Stimulated activated CD4-positive, alpha-beta T cell treated with anti-CD3 and anti-CD28 coated beads, TNF-alpha, amount 100 ng/mL, for 1 hour (primary cell): ENCODE measurements at places on chromosomes 6 and 20.

DNA sequence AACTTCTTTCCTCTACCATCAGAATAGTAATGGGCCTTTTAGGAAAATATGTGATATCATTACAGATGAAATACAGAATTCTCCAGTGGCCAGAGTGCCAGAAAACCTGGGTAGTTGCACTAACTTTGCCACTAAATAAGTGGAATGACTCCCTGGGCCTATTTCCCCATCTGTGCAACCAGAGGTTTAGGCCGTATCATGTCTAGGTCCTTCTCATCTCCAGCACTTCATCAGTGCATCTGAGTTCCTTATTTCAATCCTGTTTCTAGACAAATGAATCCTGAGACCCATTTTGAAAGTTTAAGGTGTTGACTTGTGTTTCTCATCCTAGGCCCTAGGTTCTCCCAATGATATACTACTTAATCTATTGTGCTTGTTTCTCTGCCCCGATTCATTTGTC is 236.2 kb downstream of the CD83 start:
- DNase-seq = no peak

- no peak for DNase-seq
These were observed 177.6 kb downstream of the SASH1 start for GRCh38 chr6:148520109-148520841.

- DNase-seq = no peak
These were observed 9.3 kb downstream of the ADNP start for GRCh38 chr20:50921803-50922501.

DNA sequence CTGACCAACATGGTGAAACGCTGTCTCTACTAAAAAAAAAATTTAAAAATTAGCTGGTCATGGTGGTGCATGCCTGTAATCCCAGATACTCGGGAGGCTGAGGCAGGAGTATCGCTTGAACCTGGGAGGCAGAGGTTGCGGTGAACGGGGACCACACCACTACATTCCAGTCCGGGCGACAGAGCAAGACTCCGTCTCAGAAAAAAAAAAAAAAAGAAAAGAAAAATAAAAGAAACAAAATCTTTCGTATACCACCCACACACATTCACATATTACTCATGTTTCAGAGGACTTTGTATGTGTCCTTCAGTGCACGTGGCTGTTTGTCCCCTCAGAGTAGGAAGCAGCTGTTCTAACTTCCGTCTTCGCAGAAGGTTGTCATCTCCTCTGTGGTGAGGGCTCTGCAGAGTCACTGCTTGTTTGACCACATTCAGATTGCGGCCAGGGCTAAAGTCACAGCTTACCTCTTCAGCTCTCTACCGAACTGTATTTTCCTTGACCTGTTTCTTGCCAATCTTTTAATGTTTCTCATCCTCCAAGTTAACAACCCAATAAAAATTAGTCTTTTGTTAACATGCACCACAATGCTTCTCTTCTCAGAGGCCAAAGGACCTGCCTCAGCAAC is 36.6 kb upstream of the HIVEP1 start:
- DNase-seq = no peak

DNA sequence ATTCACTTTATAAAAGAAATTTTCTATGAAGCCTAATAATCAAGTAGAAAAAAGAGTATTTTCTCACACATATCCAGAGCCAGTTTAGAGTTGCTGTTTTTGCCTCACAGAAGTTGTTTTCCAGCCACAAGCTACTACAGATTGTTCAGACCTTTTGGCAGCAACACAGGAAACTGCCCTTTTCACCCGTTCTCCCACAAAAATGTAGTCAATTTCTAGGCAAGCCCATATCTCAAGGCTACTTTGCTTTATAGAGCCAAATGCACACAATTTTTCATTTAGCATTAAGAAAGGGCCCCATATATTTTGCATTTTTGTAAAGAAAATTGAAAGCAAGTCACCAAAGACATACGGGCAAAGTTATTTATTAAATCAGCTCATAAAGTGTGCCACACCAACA is 49.5 kb downstream of the EPB41L2 start:
- DNase-seq = no peak

DNA sequence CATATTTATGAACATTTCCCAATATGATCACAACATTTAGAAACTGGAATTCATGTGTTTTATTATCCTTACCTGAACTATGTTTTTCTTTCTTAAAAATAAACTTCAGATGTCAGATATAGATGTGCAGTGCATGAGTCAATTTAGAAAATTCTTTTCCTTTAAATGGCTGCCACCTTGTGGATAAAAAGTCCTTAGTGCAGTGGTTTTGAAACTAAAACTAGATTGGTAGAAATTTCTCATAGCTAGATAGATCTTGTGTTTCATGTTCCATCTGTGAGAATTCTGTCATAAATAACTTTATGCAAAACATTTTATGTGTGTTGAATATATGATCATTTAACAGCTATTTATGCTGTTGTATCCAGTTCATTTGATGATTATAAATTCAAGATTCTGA is 134.9 kb downstream of the KLHL32 start:
- DNase-seq = no peak

DNA sequence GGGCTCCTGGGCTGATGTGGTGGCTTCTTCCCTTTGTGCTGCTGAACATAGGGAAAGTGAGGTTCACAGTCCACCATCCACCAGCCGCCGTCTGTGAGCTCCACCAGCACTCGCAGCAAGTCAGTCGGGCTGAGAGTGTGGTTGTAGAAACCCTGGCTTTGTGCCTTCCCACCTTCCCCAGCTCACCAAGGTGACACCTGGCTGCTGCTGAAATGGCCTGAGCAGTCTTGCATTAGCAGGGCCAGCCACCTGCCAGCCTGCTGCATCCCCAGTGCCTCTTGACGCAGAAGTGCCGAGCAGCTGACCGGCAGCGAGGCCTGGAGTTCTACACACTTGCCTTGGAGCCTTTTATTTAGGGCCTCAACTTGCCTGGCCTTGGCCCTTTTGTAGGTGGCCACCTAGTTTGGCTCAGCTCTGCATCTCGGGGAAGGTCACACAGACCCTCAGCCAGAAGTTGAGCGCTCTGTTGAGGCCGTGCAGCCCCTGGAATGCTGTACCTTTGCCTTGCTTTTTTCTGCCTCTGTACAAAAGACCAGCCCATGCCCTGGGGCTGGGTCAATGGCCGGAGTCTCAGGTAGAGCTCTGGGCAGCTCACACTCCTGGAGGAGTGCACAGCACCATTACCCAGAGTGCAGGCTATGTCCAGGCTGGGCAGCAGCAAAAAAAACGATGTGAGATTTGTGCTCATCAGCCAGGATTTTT is 76.5 kb downstream of the PTPN1 start:
- no peak for DNase-seq

DNA sequence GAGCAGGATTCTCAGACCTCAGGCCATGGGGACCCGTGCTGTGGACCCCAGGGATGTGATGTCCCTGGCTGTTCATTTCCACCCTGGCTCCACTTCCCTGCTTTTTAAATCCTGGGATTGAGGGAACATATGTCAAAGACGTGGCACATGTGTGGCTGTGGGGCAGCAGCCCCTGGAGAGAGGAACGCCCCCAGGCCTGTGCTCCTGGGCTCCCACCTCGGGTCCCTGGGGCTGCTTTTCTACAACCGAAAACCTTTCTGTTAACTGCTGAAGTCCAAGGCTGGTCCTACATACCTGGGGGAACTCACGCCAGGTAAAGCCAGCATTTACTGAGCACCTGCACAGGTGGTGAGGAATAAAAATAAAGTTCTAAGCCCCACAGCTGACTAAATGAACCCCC is 102.3 kb upstream of the FRMD1 start:
- no peak for DNase-seq

GRCh38 chr6:149122850-149123821 is 194.4 kb upstream of the TAB2 start:
- DNase-seq = no peak

DNA sequence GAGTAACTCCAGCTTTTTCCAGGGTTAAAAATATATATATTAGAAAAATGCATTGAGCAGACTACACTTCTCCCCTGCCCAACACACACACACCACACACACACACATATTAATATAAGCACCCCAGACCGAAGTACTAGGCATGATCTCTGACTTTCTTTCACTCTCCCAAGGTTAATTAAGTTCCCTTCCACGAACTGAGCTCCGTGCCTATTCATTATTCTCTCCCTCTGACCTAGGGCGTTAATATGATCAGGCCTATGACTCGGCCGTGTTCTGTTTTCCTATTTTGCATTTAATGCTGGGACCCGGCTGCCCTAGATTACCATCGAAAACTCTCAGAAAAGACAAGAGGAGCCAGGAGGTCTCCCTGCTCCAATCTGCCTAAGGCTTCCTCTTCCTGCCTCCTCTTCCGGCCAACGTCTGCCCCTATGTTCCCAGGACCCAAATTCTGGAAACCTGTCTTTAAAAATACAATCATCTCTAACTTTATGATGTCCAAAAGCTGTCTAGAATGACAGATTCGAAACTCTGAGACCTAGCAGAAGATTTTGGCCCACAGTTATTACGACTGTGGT is 6.1 kb upstream of the POU3F2 start:
- DNase-seq = no peak

DNA sequence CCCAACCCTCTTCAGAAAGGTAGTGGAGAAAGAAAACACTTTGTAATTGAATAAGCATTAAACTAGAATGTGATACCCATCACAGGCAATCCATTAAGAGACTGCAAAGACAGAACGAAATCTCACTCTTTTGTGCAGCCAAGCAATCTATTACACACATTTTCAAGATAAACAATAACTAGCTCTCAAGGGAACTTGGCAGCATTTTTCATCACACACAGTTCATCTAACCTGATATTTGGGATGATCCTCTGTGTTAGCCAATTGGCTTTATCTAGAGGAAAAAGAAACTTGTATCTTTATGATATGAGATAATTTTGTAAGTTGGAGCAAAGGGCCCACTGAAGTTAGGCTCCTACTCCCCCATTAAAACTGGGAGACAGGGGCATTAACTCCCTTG is 1.5 kb upstream of the GZF1 start:
- DNase-seq = no peak

DNA sequence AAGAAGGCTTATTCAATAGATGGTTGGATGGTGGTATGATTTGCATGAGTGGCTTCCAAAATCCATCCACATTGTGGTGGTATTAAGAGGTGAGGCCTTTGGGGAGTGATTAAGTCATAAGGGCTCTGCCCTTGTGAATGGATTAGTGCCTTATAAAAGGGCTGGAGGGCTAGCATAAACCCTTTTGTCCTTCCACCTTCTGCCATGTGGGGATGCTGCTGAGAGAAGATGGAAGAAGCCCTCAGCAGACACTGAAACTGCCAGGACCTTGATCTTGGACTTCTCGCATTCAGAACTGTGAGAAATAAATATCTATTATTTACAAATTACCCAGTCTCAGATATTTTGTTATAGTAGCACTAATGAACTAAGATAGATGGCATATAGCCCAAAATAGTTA is 27.8 kb upstream of the SRPK1 start:
- no peak for DNase-seq

DNA sequence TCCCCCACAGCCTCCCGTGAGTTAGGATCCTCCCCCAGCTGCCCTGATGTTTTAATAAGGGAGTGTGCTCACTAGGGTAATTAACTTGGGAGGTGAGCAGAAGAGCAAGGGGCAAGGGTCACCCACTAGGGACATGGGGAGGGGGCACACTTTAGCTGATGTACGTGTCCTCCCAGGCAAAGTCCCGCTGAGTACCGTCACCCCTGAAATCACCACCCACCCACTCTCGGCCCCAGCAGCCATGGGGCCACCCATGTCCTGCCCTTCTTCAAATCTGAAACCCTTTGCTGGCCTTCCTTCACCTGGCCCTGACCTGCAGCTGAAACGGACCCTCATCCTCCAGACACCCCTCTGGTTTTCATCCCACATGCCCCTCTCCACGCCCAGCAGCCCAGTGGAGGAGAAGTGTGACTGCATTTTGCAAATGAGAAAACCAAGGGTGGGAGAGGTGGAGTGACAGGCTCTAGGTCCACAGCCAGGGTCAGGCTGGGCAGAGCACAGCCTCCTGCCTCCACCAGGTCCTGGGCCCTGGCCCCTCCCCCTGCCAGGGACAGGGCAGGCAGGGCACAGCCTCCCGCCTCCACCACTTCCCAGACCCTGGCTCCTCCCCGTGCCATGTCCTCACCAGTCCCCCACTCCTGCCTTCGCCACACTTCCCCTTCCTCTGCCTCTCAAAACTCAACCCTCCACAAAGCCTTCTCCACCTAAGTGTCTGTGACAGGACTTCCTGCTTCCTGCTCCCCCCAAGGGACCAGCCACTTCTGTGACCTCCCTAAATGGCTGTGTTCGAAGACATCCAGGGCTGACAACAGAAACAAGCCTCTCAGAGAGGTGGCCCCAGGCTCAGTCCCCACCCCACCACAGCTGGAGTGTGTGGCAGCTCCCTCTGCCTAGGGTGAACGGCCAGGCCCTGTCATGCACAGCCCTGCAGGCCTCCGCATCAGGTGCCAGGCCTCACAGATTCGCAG is 15.1 kb downstream of the ACSS1 start:
- no peak for DNase-seq

DNA sequence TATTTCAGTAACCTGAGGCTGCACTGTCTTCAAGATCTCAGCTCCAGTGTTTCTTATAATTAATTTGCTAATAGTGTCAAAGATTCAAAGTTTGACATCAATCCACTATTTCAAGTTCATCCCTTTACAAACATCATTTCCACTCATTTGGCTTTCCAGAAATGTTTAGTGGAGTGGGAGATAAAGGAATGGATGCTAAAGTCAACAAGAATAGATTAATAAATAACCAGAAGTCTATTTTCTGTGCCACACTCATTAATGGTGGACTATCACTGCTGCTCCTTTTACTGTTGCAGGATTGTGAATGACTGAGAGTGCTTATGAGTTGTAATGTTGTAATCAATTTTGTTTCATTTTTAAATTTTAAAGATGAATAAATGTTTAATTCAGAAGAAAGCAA is 28.4 kb upstream of the EPM2A start:
- DNase-seq = no peak

GRCh38 chr6:143276436-143276835 is 174.1 kb downstream of the ADAT2 start:
- DNase-seq = no peak

DNA sequence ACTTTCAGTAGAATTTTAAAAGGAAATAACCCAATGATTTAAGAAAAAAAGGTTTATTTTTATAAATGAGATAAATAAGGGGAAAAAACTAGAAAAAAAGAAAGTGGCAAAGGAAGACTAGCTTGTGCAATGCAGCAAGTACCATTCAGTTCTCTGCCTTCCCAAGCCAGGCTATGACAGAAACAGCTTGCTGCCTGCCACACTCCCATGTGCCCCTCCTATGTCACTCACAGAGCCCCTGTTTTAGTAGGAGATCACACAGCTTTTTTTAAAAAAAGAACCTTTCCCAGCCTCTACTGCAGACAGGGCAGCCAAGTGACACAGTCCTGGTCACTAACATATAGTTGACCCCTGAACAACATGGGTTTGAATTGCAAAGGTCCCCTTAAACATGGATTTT is 13.5 kb downstream of the TBC1D7 start:
- no peak for DNase-seq

GRCh38 chr6:158737710-158738615 is 81.2 kb downstream of the EZR start:
- DNase-seq = no peak

GRCh38 chr6:129643968-129644367 is 66.0 kb downstream of the ARHGAP18 start:
- no peak for DNase-seq

GRCh38 chr20:51029963-51030920 is 7.3 kb upstream of the KCNG1 start:
- no peak for DNase-seq

GRCh38 chr6:73028124-73028766 is 197.1 kb downstream of the KHDC1L start:
- no peak for DNase-seq

- no peak for DNase-seq
These were observed 55.7 kb downstream of the TMEM242 start for GRCh38 chr6:157267654-157268053.

- no peak for DNase-seq
These were observed 61.4 kb downstream of the FAM135A start for GRCh38 chr6:70474751-70475150.

- no peak for DNase-seq
These were observed 14.4 kb downstream of the RARS2 start for GRCh38 chr6:87575423-87575822.
